ENCODE measurements at places on chromosomes 3 and 15.

DNA sequence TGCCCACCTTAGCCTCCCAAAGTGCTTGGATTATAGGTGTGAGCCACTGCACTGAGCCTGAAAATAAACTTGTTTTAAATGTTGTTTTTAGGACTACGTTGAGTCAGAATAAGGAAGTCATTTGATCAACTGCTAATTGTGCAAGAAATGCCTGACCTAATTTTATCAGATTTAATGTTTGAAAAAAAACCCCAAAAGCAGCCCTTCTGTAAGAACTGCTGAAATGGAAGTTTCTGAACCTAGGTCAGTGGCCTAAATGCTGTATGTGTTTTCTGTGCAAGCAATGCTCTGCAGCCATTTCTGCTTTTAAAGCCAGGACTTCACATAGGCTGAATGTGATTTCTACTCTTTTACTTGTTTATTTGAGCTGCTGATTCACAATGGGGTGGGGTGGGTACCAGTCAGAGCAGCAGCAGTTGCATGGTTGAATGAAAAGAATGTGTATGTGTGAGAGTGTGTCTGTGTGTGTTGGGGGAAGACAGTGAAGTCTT is 6.6 kb downstream of the GPX1 start:
- DNase-seq = no peak

GRCh38 chr15:21268436-21268940 is 171.8 kb downstream of the POTEB3 start:
- no peak for DNase-seq

DNA sequence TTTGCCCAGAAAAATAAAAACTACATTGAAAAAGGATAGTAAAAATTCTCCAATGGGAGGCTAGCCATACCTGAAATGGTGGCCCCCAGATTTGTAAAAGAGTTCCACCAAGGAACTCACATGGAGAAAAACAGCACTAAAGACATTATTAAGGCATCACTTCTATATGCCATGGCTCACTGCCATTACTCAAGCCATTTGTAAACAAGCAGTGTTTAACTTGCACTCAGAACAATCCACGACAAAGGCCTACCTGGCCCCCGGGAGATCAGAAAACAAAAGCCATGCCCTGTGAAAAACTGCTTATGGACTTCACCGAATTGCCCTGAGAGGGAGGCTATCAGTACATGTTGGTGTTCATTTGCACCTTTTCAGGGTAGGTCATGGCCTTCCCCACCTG is 19.6 kb downstream of the CCR8 start:
- no peak for DNase-seq

GRCh38 chr3:134708671-134709070 is 57.8 kb upstream of the KY start:
- DNase-seq = no peak

GRCh38 chr15:74791667-74792066 is 9.8 kb downstream of the CSK start:
- DNase-seq = no peak

- no peak for DNase-seq
These were observed 778 bp upstream of the AP4E1 start for GRCh38 chr15:50907601-50908208.

- DNase-seq = no peak
These were observed 4.2 kb downstream of the PLXND1 start for GRCh38 chr3:129602309-129602708.

DNA sequence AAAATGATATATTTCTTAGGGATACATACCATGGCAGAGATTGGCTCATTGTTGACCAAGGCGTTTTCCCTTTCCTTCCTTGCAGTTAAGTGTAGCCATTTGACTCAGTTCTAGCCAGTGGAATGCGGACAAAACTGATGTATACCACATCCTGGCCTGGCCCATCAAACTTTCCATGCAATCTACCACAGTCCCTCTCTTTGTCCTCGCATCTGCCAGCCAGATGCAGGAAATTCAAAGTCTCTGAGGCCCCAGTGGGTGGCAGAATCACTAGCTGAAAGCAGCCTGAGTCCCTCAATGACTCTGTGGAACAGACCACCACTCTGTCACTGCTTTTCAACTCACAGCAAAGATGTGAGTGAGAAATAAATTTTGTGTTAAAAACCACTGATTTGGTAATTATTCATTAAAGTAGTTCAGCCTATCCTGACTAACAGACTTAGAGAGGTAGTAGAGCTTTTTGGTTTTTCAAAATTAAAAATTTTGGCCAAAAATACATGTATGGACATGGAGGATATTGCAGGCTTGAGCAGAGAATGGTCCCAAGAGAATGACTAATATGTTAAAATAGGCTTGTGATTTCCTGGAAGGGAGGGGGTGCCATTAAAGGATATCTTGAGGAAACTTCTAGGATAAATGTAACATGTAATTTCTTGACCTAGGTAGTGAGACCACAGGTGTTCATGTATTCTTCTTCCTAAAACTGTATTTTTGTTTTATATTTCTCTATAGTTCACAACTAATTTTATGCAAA is 10.9 kb downstream of the LRRFIP2 start:
- DNase-seq = no peak

GRCh38 chr3:42213417-42213816 is 52.6 kb downstream of the CCK start:
- DNase-seq = no peak

DNA sequence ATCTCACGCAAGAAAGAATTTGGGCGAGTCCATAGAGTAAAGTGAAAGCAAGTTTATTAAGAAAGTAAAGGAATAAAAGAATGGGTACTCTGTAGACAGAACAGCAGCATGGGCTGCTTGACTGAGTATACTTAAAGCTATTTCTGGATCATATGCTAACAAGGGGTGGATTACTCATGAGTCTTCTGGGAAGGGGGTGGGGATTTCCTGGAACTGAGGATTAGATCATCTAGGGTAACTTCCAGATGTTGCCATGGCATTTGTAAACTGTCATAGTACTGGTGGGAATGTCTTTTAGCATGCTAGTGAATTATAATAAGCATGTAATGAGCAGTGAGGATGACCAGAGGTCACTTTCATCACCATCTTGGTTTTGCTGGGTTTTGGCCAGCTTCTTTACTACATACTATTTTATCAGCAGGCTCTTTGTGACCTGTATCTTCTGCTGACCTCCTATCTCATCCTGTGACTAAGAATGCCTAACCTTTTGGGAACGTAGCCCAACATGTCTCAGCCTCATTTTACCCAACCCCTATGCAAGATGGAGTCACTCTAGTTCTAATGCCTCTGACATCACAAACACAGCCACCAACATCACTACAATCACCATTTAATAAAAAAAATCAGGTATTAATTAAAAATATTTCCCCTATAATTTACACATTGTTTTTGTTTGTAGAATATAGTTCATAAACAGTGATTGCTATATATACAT is 890.7 kb upstream of the EPHA6 start:
- no peak for DNase-seq

- no peak for DNase-seq
These were observed 20.4 kb downstream of the SYNM start for GRCh38 chr15:99125061-99125891.

- DNase-seq = no peak
These were observed 20.2 kb downstream of the TMEM39A start for GRCh38 chr3:119443179-119443578.

DNA sequence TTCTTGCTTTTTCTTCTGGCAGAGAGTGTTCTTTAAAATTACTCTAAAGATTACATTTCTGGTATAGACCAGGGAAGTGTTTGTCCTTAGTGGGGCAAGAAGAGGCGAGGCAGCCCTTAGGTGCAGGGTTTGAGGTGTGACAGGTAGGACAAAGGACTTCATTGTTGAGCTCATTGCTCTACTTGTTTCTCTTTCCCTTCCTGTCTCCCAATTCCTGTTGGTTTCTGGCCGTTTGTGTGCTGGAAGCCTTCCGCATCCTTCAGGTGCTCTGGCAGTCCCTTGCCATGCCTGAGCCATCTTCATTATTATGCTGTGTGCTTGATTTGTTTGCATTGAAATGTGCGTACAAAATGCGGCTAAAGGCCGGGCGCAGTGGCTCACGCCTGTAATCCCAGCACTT is 85.1 kb downstream of the CCK start:
- no peak for DNase-seq

DNA sequence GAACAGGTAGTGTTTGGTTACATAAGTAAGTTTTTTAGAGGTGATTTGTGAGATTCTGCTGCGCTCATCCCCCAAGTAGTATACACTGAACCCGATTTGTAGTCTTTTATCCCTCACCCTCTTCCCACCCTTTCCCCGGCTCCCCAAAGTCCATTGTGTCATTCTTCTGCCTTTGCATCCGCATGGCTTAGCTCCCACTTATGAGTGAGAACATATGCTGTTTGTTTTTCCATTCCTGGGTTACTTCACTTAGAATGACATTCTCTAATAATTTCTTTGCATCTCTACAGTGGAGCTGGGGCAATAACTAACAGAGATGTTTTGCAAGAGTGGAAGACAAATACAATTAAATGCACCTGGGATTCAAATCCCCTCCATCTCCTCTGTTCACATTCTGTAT is 93.2 kb downstream of the TP63 start:
- DNase-seq = no peak

GRCh38 chr15:80485370-80486164 is 81.4 kb downstream of the ARNT2 start:
- DNase-seq = no peak

DNA sequence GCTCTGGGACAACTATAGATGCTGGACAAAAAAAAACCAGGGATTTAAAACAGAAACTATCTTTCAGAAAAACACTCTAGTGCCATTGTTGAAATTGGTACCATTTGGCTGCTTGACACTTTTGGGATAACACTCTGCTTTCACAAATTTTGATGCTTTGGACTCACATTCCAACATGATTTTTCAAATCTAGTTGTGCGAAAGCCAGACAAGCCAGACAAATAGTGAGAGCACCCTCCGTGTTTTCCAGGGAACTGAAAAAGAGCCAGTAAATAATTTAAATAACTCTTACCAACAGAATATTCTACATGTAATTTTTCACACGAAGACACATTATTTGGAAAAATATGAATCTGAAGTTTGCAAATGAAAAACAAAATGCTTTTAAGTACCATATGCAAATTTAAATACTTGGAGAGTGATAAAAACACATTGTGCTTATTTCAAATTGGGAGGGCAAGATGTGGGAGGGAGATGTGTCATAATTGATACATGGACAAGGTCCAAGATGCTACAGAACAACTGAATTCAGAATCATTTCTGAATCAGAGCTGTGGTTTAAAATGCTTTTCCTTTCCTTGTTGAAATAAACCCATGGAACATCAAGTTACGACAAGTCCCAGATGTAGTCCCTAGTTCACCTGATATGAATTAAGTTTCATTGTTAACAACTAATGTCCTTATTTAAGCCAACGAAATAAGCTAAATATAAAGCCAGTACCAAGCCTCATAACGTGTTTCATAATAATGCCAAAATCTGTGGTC is 144.2 kb upstream of the SOX2 start:
- no peak for DNase-seq

DNA sequence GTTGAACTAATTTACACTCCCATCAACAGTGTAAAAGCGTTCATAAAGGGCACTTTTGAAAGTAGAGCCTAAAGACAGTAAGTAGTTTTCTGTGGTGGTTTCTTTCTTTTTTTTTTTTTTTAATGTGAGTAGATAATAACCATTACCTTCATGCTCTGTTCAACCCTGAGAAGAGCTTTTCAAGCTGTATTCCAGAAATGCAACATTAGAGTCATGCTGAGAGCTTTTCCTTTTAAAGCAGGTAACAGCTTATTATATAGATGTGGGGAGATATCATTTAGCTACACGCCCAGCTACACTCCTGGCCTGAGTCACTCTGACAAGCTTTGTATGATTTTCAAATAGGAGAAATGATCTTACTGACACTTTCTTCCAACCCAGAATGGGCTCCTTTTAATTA is 96.2 kb upstream of the ARHGEF26 start:
- DNase-seq = no peak
